Breast epithelium (tissue), 4 donors: ENCODE measurements at places on chromosomes 2 and 18.

GRCh38 chr18:31206787-31207381, 44.2 kb upstream of the DSC1 start:
- peak; percentile 69 for DNase-seq

- DNase-seq: no peak
Measured at GRCh38 chr18:25061395-25061794, 290.6 kb downstream of the ZNF521 start.

GRCh38 chr2:136051001-136051724, 65.7 kb upstream of the DARS1 start:
- DNase-seq: no peak

GRCh38 chr2:171807831-171808393, 86.1 kb downstream of the SLC25A12 start:
- DNase-seq: no peak

GRCh38 chr18:2395427-2396161, 175.7 kb downstream of the METTL4 start:
- DNase-seq: no peak

GRCh38 chr18:74286106-74286855, 5.5 kb downstream of the CYB5A start:
- no peak for DNase-seq

DNA sequence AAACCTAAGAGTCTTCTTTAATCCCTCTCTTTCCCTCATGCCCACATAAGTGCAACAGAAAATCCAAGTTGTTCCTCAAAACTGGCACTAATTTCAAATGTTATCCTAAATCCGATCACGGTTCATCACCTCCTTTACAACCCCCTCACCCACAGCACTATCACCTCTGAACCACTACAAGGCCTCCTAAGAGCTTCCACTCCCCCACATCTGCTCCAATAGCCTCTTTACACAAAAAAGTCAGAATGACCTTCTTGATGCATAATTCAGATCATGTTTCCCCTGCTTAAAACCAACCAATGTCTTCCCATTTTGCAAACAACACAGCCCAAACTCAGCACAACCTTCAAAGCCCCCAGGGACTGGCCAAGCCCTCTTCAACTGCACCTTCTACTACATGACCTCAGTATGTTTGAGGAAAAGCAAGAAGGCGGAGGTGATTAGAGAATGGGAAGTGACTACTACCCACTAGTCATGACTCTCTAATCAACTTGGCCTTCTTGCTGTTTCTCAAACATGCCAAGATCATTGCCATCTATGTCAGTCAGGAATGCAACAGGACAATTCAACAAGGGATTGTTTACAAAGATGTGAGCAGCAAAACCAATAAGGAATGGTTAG, 34.6 kb upstream of the GCC2 start:
- DNase-seq: no peak
